ENCODE measurements at places on chromosomes 6 and 20. TPM values are rescaled to one million over a fixed set of nuclear protein-coding genes. Genes with fewer than 3 reads are reported as not detected.

The LHFPL5 gene
- not detected for total RNA-seq

The FRMD1 gene
- not detected for total RNA-seq

The MCCD1 gene
- not detected for total RNA-seq

The GABRR1 gene
- not detected for total RNA-seq

The VARS1 gene
- 153 TPM for total RNA-seq

The PXT1 gene
- total RNA-seq = 0.29 TPM

The FAM162B gene
- not detected for total RNA-seq
